ENCODE measurements at places on chromosomes 2 and 18.

GRCh38 chr2:59947917-59948541 lies 605.4 kb downstream of the BCL11A start:
- no peak for DNase-seq

- no peak for DNase-seq
Measured at GRCh38 chr2:51706220-51706619, 674.3 kb upstream of the NRXN1 start.

GRCh38 chr18:69399253-69399652 lies 1.4 kb upstream of the DOK6 start:
- no peak for DNase-seq

DNA sequence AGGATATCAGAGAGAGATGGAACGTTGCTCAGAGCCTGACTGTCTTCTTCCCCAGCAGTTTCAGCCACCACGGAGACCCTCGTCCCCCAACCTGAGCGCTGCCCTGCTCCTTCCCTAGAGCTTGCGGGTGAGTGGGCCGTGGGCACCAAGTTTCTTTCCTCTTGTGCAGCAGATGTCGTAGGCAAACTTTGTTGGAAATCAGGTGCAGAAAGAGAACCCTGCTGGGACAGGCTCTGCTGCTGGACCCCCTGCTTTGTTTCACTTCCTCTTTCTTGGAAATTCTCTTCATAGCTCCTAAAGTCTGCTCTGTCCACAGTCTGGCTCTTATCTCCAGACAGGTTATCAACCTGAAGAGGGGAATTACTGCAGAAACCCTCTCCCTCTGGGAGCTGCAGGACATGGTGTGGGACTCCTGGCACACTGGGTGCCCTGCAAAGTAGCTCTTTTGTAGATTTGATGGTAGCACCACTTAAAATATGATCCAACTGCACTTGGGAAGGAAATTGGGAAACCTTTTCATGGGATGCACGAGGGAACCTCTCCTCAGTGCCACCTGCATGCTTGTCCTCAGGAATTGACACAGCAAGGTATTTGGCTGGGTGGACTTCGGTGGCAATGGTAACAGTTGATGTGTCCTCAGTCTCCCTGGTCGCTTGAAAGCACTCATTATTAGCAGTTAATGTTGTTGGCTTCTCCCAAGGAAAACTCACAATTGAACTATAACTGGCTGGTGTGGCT lies 92.2 kb downstream of the ALPK2 start:
- no peak for DNase-seq

DNA sequence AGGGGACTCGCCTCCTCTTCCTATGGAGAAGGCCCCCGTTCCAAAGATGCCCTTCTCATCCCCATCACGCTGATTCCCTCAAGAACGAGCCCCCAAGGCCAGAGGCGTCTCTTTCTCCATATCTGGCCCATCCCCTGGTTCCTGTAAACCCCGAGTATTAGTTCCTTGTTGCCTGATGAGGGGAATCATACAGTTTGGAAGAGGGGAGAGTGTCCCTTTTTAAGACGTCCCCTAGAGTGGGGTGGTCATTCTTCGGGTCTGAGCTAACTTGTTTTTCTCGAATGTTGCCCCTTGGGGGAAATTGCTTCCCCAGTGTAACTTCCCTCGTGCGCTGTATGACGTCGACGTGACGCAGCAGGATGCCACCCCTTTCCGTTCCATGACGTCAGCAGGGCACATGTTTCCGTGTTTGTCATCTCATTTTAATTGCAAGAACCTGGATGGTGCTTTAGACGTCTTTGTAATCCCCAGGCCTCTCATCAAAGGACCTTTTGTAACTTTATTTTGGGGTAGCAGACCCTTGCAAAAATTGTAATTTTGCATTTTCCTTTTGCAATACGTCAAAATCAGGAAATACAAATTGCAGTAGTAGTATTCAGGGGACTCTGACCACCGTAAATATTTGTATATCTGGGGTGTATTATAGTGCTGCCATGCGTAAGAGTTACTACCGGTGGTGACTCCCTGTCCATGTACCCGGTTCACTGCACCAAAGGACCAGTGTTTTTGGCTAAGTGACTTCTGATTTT lies 569 bp downstream of the BABAM2 start:
- DNase-seq = peak; percentile 95

DNA sequence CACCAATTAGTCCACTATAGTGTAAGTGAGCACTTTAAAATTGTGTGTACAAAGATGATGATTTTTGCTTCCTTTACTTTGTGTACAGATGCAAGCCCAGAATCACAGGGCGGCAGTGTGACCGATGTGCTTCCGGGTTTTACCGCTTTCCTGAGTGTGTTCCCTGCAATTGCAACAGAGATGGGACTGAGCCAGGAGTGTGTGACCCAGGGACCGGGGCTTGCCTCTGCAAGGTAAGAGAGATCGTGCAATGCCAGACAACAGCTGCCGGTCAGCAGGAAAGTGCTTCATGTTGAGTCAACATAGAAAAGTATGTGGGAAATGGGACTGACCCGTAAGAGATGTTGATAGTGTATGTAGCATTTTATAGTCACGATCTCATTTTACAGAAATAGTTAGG lies 156.8 kb upstream of the TTC39C start:
- no peak for DNase-seq

DNA sequence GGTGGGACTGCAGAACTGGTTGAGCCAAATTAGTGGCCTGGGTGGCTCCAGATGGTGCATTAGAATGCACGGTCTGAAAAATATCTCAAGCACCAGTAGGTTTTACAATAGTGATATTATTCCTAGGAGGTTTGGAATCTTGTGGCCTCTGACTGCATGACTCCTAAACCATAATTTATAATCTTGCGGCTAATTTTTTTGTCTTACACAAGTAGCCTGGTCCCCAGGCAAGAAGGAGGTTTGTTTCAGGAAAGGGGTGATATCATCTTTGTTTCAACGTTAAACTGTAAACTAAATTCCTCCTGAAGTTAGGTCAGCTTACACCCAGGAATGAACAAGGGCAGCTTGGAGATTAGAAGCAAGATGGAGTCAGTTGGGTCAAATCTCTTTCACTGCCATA lies 98.9 kb upstream of the ARL4C start:
- no peak for DNase-seq

DNA sequence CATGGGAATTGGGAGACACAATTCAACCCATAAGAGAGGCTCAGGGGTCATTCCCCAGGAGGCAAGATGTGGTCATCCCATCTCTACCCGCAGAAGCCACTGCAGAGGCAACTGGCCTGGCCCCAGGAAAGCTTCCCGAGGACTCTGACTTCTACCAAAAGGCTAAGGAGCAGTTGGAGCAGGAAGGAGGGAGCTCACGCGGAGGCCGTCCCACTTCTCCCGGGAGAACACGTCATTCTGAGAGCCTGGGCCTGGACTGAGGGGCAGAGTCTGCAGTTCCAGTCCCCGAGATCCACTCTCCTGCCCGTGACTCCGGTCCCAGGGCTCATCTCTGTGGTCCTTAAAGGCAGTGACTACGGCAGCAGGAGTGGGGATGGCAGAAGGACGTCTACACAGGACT lies 69.0 kb upstream of the TAF1B start:
- no peak for DNase-seq

- no peak for DNase-seq
Measured at GRCh38 chr18:75728621-75729020, 301.1 kb upstream of the SMIM21 start.

GRCh38 chr2:29193681-29194080 lies 78.5 kb downstream of the CLIP4 start:
- no peak for DNase-seq

DNA sequence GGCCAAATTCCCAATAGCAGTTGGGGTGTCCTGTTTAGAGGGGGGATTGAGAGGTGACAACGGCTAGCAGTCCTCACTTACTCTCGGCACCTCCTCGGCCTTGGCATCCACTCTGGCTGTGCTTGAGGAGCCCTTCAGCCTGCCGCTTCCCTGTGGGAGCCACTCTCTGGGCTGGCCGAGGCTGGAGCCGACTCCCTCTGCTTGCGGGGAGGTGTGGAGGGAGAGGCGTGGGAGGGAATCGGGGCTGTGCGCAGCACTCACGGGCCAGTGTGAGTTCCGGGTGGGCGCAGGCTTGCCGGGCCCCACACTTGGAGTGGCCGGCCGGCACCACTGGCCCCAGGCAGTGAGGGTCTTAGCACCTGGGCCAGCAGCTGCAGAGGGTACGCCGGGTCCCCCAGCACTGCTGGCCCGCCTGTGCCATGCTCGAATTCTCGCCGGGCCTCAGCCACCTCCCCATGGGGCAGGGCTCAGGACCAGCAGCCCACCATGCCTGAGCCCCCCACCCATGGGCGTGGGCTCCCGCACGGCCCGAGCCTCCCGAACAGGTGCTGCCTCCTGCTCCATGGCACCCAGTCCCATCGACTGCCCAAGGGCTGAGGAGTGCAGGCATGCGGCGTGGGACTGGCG lies 705.9 kb upstream of the ZNF804A start:
- no peak for DNase-seq

DNA sequence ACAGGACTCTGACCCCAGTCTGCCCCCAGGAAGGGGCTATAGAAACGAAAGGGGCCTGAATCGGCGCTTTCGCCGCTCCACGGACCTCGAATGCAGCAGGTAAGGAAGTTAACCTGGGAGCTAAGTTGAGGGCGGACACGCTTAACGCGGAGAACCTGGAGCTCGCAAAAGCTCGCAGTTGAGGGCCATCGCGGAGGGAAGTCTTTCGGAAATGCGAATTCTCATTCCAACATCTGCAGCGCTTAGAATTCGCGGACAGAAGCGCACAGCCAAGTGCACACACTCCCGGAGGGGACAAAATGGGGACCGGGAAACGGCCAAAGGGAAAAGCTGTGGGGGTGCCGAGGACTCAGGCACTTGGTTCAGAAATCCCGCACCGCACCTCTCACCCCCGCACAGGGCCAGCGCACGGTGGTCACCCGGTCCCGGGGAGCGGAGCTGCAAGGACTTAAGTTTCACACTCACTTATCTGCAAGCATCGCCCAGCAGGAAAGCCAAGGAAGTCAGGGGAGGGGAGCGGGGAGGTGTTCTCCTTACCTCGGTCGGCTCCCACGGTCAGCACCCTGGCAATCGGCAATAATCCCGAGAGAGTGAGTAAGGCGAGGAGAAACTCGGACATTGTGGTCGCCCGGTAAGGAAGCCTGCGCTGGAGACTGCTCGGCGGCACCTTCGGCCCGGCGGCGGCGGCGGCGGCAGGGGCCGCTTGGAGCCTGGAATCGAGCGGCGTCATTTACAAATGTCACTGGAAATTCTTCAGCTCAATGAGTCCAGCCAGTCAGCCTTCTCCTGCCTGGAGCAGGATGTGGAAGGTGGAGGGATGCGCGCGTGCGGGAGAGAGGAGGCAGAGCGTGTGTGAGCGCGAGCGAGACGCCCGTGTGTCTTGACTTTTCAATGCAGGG lies 456 bp downstream of the LRP1B start:
- no peak for DNase-seq

- peak; percentile 74 for DNase-seq
Measured at GRCh38 chr2:64609227-64609941, 44.3 kb downstream of the SERTAD2 start.

DNA sequence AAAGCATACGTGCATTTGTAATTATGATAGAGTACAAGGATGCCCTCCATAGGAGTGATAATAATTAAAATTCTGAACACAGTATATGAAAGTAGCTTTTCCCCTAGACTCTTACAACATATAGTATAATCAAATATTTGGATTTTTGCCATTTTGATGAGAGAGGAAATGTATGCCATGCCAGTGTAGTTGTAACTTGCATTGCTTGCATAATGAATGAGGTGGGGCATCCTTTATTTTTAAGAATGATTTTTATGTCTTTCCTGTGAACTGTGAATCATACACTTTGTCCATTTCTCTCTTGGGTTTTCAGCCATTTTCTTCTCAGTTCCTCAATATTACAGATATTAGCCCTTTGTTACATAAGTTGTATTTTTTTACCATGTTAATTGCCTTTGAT lies 197.5 kb downstream of the SCG2 start:
- DNase-seq = no peak

GRCh38 chr2:110095994-110096633 lies 19.5 kb downstream of the MALL start:
- no peak for DNase-seq

DNA sequence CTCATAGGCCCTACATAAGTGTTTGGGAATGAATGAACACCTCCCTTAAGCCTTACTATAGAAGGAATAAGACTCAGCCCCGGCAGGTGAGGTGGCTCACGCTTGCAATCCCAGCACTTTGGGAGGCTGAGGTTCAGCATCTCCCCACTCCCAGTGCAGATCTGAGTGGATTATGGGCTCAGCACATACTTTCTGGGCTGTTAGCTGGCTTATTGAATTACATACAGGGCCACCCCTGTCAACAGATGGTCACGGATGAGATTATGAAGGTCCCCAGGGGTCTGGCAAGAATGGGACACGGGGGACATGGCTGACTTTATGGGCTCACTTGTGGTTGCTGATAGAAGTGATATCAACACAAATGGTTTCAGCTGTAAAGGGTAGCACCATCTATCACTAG lies 322.3 kb downstream of the TSN start:
- no peak for DNase-seq

DNA sequence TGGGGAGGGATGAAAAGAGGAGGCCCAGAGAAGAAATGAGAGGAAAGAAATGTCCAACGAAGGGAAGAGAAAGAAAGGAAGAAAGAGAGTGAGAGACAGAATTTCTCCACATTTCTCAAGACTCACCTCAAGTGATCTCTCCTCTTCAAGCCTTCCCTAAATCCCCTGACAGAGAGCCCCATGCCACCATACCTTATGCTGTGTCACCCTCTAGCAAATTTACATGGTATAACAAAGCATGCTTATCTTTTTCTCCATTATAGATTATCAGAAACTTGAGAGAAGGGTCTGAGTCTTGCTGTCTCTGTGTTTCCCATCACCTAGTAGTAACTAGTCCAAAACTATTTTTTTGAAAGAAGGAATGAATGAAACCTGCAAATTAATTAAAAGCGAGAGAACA lies 1208.4 kb downstream of the DPP10 start:
- no peak for DNase-seq
